ENCODE measurements at places on chromosomes 2 and 18. TPM values are rescaled to one million over a fixed set of nuclear protein-coding genes. Genes with fewer than 3 reads are reported as not detected.

The SLC9A4 gene
- total RNA-seq, result not detected

The C2orf80 gene
- total RNA-seq, result not detected

The FER1L5 gene
- 0.51 TPM for total RNA-seq

The SPATA3 gene
- total RNA-seq, result not detected

The SULT1C4 gene
- total RNA-seq, result 0.26 TPM

The ITGA6 gene
- 2.6 TPM for total RNA-seq

The KANSL1L gene
- total RNA-seq, result 21.8 TPM

The KCNF1 gene
- total RNA-seq, result 2.6 TPM

The CYTIP gene
- total RNA-seq, result not detected

The CHRND gene
- total RNA-seq, result not detected

The FNDC4 gene
- total RNA-seq, result 18.3 TPM

The GPR39 gene
- 1.3 TPM for total RNA-seq

The SLC5A7 gene
- total RNA-seq, result not detected

The CRYGC gene
- not detected for total RNA-seq

The SAG gene
- not detected for total RNA-seq

The FLACC1 gene
- 1.3 TPM for total RNA-seq

The PTH2R gene
- not detected for total RNA-seq

The NGEF gene
- total RNA-seq, result under 0.01 TPM

DNA sequence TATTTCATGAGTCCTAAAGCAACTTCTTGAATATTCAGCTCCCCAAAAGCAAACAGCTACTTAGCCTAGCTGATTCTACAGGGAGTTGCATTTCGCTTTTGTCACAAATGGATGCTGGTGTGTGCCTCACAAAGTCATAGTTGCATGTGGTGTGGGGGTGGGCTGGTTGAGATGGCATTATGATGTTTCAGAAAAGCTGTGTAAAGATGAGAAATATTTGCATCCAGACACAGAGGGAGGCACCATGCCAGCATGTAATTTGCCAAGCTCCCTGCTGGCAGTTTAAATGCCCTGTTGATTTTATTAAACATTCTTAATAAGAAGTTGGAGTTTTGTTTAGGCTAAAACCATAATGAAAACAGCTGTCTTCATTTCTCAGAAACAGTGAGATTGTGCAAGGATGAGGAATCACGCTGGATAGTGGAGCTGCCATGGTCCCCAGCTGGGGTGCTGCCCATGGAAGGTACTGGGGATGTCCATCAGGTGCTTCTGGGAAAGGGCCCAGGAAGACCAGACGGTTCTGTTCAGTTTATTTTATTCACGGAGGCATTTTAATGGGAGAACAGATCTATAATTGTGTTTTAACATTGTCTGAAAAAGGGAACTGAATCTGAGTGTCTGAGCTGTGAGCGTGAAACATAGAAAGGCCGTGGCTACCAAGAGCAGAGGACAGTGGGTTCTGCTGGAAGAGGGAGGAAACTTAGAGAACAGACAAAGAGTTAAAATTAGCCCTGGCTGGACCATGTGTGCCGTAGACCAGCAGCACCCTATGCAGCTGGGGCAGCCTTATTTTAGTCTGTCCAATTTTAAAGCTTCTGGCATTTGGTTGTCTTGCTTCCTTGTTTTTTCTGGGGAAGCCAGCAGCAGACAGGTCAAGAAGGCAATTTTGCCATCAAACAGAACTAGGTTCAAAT is 177.1 kb downstream of the FAM210A start:
- DNase-seq, result no peak

DNA sequence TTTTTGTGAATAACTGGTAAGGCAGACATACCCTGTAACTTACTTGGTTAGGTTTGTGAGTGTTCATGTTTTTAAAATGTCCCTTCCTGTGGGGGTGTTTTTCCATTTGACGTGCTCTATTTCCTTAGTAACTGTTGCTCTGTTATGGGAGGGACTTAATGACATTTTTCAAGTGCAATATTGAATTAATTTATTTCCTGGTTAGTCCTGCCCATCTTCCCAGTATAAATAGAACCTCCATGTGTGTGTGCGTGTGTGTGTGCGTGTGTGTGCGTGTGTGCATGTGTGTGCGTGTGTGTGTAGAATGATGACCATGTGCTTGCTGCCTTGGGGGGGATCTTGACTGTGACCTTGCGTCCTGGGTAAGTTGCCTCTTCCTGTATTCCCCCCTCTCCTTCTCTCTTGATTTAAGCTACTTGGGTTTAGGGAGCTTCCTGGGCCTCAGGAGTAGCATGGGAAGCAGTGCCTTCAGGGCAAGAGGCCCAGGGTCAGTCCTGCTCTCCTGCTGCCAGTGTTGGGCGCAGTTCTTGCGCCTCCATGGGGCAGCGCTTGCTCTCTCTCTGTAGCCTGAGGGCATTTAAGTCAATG is 163.9 kb downstream of the LDLRAD4 start:
- peak; percentile 30 for DNase-seq

DNA sequence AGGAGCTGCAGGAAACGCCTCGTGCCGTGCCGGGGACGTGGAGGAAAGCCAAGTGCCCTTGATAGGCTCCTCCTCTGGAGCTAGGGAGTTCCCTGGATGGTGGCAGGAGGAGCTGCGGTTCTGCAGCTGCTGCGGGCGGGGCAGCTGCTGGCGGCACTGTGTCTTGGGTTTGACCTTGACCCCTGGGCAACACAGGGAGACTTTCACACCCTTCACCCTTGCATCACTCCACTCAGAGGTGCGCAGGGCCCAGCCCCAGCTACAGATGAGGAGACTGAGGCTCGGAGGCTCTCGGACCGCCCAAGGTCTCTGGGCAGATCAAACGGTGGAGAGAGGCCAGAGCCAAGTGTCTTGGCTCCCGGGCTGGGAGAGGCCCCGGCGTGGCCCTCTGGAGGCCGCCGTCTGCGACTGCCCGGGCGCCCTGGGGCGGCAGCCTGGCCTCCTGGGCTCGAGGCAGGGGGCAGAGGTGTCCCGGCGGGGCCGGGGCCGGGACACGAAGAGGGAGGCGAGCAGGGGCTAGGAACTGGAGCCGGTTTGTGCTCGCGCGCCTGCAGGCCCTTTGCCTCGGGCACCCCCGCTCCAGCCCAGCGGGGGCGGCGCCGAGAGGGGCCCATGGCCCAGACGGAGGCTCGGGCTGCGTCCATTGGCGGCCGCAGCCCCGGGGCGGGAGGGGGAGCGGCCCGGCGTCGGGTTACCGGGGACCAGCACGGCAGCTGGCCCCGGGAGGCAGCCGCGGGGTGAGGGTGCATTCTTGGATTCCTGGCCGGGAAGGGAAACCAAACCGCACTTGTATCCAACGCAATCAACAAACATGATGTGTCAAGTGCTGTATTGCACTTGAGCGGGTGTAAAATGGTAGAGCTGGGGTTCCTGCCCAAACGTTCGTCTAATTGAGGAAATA is 129.6 kb upstream of the SLC1A4 start:
- peak; percentile 95 for DNase-seq

DNA sequence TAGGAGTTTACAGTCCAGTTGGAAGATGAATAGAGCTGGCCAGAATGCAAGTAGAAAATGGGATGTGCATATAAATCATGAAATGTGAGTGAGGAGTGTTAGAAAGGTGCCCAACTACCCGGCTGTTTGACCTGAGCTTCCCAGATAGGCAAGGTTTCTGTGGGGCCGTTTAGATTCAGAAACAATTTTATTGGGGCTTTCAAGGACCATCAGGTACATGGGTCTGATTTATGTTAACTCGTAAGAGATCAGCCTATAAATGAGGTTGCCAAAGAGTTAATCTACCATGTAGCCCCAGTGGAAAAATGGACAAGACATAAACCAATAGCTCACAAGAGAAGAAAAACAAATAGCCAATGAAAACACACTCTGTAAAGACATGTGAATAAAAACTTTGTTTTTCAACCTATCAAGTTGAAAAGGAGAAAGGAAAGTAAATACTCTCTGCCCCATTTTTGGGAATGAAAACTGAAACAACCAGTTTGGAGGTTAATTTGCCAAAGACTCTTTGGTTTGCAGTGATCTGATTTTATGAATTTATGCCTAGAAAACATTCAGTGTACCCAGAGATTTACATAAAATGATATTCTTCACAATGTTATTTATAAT is 77.4 kb downstream of the TMEM247 start:
- no peak for DNase-seq

DNA sequence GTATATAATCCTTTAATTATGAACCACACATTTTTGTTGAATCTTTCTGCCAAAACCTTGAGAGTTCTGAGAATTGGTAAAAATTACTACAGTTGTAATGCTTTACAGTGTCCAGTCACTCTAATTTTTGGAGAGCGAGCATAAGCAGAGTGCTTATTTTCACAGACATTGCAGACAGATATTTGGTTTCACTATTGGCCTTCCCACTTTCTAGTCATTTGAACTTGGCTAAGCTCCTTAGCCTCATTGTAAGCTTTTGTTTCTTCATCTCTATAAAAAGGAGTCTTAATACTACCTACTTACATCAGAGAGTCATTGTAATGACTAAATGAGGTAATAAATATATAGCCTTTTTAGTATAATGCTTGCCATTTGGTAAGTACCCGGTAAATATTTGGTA is 80.4 kb downstream of the LCLAT1 start:
- peak; percentile 23 for DNase-seq

GRCh38 chr2:67854103-67854743 is 208.6 kb downstream of the C1D start:
- no peak for DNase-seq

DNA sequence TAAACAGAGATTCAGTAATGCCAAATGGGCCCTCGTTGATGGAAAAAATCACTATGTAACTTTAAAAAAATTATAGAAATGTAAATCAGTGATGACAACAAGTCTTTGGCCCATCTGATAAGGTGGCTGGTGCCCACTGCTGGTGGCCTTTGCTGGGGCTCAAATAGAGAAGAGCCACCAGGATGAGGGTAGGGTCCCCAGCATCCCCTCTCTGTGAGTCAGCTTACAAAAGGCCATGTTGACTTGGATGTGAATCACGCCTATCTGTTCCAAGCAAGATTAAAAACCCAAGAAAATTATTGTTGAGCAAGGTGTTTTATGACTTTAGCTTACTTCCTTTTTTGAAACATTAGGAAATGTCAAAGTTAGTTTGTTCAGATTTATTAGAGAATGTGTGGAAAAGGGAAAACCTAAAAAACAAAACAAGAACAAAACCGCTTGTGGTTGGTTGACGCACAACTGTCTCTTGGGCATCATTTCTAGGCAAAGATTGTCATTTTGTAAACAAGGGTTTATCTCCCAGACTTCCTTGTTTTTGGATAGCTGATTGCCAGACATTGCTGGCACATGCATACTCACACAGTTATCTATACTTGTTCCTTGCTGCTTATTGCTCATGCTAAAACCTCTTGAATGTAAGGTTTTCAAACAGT is 53.7 kb upstream of the ZNF396 start:
- no peak for DNase-seq

GRCh38 chr2:227325839-227326195 is 766 bp downstream of the MFF start:
- peak; percentile 51 for DNase-seq

GRCh38 chr2:134244086-134244485 is 9.8 kb upstream of the MGAT5 start:
- peak; percentile 56 for DNase-seq

- DNase-seq, result no peak
Measured at GRCh38 chr2:189772212-189772611, 9.6 kb upstream of the OSGEPL1 start.

GRCh38 chr2:58064086-58064485 is 17.5 kb downstream of the VRK2 start:
- DNase-seq, result no peak

GRCh38 chr2:82411071-82411470 is 2048.0 kb downstream of the SUCLG1 start:
- no peak for DNase-seq

GRCh38 chr2:216517447-216518225 is 19.0 kb downstream of the RPL37A start:
- no peak for DNase-seq

DNA sequence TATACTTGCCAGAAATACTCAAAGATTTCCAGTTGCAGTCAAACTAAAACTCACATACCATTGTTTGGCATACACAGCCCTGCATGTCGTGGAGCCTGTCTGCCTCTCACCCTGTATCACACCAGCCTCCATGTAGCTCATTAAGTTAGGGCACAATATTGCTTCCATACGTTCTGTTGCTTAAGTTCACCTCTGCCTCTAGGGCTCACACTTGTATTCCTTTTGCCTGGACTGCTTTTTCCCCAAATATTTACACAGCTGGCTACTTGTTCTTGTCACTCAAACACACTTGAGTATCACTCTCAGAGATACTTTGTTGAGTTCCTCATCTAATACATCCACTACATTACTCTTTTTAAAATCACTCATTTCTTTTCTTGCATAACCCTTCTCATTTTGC is 83.1 kb downstream of the PTH2R start:
- no peak for DNase-seq

DNA sequence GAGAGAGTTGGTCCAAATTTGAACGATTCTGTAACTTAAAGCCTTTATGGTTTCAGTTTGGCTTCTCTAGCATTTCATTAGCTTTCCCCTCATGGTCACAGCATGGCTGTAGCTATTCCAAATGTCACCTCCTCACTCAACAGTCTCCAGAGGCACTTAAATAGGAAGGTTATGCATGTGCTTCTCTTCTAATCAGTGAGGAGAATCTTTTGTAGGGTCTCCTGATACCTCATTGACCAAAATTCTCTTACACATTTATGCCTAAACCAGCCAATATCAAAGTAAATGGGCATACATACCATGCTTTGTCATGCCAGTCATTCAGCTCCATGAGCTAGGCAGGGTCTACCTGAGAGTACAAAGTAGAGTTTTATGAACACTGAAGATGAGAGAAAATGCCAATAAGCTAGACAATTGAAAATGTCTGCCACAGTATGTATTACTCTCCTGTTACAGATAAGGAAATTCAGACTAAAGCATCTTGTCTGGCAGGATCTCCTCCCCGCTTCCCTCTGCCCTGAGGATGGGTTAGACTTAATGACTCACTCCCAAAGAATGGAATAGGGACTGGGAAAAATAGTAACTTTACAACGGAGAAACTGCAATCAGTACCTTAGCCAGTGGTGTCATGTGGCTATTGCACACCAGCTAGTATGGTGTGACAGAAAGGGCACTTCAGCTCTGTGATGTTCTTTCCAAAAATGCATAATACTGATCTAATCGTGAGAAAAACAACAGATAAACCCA is 15.4 kb downstream of the DSG2 start:
- DNase-seq, result peak; percentile 88

DNA sequence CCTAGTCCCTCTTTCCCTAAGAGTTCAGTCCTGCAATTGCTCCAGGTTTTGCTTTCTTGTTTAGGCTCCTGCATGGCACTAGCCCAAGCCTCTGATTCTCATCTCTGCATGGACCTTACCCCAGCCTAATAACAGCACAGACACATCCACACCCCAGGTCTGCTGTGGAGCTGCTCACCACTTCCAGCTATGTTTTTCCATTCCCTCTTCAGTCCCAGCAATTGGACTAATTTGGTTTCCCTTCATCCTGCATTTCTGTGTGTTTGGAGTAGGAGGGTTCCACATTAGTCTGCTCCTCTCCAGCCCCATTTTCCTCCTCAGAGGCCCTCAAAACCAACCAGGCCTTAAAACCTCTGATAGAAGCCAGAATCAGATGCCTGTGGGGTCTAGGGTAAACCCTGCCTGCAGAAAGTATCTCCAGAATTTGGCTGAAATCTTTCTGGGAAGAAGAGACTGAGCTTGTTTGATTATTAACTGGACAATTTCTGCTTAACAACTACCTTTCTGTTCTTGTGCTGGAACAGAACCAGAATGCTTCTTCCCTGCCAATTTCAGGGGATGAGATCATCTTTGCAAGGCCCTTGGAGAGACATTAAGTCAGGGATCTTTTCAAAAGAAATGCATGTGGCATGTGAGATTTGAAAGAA is 95.9 kb downstream of the GFPT1 start:
- DNase-seq, result peak; percentile 54

All from fibroblast of lung (primary cell).